ENCODE measurements at places on chromosomes 12 and 14.

GRCh38 chr12:100442403-100442802, 31.3 kb upstream of the NR1H4 start:
- no peak for DNase-seq

- no peak for DNase-seq
These were observed 81.7 kb upstream of the TMEM263 start for GRCh38 chr12:106873983-106874382.

- DNase-seq, result no peak
These were observed 270.6 kb downstream of the RPS29 start for GRCh38 chr14:49315570-49315969.

DNA sequence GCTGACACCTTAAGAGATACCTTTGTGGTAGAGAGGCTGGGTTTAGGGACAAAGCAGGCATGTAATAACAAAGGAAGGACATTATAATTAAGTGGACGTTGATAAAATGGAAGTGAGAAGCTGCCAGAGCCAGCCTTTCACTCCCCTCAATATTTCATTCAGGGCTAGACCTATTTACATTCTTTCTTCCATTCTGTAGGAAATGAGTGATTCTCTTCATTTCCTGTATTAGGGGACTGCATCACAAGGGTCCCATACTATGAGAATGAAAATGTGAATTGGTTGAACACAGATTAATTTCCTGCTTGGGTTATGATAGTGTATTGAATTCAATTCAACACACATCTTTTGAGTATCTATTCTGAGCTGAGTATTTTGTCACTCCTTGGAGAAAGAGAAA, 143.0 kb downstream of the OTOGL start:
- DNase-seq, result no peak

DNA sequence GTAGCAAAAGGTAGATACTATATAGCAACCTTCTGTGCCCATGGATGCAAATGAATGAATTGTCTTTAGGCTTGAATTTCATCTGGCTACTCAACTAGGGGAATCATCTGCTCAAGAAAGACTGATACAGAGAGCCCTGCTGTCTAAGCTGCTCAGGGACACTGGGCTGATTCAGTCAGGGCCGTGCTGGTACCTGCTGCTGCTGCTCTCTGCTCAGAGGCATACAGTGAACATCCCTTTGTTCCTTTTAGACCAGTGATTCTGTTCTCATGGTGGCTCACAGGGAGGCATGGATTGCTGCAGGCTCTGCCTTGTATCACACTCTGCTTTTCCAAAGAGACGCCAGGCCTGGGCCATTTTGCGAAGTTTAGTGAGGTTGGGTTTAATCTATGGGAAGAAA, 14.1 kb downstream of the EIF2B2 start:
- DNase-seq, result no peak

DNA sequence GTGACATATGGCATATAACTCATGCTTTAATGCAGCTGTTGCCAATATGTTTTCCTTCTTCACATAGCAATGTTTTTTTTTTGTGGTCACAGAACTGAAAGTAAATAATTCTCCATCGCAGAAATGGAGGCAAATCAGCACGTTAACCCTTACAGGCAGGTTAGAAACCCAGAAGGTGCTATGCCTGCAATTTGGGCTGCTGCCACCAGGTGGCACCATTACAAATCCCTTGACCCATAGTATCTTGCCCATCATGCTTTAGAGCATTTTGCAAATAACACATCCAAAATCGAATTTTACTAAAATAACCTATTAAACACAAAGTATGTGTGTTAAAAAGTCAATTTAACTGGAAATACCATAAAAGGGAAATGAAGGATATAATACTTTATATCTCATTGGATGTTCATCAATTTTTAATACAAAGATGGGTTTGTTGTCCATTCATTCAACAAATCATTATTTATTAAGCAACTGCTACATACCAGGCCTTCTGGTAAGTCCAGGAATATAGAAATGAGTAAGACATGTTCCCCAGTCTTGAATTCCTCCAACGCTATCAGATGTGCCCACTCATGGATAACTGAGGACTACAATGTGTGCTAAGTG, 340.1 kb downstream of the GLT1D1 start:
- DNase-seq, result peak; percentile 7

DNA sequence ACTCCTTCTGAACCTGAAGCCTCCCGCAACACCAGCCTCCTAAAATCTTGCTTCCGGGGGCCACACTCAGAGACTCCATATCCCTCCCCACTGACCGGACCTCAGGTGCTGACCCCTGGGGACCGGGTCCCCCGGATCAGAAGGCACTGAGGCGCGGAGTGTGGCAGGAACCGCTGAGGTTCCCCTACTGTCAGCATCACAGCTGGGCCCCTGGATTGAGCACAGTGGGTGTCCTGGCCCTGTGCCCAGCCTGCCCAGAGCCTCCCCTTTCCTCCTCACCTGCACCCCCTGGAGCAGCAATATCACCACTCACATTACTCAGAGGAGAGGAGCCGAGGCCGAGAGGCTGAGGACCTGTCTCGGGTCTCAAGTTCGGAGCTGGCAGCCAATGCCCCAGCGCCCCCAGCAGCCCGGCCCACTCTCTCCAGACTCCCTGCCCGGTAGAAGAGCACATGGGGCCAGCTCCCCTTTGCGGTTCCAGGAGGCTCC, 101.2 kb upstream of the EIF5 start:
- DNase-seq, result no peak
